HT1080 (cell line): ENCODE measurements at places on chromosomes 6 and 20.

- no peak for DNase-seq
Measured at GRCh38 chr6:89862273-89862672, 32.0 kb upstream of the GJA10 start.

GRCh38 chr20:37991908-37992307 lies 41.3 kb downstream of the TTI1 start:
- no peak for DNase-seq

DNA sequence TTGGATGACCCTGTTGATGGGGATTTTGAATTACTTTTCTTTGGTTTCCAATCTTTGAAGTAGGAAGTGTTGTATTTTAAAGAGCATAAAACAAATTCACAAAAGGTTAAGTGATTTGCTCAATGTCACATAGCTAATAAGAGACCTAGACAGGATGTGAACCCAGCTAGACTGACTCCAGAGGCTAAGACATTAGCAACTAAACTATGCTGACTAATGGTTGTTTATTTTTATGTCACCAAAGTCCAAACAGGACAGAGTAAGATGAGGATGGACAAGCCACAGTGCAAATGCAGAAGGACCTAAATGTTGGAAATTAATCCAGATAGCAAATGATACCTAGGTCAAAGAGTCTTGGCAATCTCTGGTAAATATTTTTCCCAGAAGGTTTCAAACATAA lies 38.0 kb downstream of the OGFRL1 start:
- DNase-seq: no peak

GRCh38 chr6:73637404-73637803 lies 16.4 kb downstream of the SLC17A5 start:
- DNase-seq: no peak

- no peak for DNase-seq
Measured at GRCh38 chr6:118981884-118982574, 47.1 kb upstream of the MCM9 start.

DNA sequence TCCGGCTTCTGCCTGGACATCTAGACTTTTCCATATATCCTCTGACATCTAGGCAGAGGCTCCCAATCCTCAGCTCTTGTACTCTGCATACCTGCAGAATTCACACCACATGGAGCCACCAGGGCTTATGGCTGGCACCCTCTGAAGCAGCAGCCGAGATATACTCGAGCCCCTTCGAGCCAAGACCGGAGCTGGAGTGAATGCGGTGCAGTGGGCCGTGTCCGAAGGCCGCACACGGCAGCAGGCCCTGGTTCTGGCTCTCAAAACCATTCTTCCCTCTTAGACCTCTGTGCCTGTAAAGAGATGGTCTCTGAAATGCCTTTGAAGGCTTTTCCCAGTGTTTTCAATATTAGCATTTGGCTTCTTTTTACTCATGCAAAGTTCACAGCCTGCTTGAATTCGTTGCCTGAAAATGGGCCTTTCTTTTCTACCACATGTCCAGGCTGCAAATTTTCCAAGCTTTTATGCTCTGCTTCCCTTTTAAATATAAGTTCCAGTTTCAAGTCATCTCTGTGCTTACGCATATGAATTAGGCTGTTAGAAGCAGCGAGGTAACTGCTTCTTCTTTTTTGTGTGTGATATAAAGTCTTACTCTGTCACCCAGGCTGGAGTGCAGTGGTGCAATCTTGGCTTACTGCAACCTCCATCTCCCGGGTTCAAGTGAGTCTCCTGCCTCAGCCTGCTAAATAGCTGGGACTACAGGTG lies 3.8 kb upstream of the SIRPB1 start:
- no peak for DNase-seq

GRCh38 chr6:42084889-42085288 lies 34.6 kb downstream of the TAF8 start:
- no peak for DNase-seq

DNA sequence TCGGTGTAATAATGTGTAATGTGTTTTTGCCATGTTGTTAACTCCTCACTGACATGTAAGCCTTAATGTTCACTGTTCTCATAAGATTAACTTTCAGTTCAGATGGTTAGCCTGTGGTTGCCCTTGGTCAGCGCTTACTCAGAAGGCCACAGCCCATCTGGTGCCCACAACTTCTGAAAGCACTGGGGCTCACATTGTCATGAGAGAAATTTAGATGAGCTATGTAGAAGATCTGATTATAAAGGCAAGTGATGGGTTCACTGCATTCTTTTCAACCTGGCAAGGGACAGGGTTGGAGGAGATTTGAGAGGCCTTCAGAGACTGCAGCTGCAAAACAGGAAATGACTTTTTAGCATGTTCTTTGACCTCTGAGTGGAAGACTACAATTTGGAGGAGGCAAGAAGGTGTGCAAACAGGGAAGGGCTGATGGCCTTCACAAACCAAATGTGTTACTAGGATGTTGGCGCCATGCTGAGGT lies 242.3 kb upstream of the SUPT3H start:
- peak; percentile 69 for DNase-seq
